Activated effector memory CD4-positive, alpha-beta T cell treated with Interleukin-2 at 50 U/mL for 16 hours (primary cell): ENCODE measurements at places on chromosomes 4 and X.

DNA sequence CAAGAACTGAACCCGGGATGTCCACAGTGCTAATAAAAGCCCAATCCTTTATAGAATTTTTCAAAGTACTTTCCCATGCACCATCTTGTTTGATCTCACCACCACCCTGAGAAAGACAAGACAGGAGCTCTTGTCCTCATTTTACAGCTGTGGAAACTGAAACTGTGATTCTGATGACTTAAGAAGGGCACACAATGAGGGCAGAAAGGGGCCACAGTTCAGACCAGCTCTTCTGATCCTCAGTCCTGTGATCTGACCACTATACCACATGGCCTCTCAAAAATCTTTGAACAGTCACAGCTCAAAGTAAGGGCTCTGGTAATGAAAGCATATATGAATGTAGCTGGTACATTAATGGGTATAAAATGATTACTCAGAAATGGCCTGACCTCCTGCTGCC, 127.3 kb upstream of the CPEB2 start:
- DNase-seq = no peak

DNA sequence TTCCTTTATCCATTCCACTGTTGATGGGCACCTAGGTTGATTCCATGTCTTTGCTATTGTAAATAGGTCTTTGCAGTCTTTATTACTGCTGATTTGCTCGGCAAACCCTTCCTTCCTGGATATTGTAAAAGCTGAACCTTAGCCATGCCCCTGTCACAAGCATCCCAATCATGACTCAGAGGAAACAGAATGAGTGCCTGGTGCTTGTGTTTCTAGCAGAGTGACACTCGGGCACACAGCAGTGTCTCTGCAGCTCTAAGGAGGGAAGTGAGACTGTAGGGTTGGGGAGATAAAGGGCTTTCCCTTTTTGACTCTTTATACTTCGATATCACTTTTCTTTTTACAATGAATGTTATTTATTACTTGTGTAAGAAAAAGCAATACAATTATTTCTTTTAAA, 83.3 kb downstream of the AKAP4 start:
- no peak for DNase-seq

DNA sequence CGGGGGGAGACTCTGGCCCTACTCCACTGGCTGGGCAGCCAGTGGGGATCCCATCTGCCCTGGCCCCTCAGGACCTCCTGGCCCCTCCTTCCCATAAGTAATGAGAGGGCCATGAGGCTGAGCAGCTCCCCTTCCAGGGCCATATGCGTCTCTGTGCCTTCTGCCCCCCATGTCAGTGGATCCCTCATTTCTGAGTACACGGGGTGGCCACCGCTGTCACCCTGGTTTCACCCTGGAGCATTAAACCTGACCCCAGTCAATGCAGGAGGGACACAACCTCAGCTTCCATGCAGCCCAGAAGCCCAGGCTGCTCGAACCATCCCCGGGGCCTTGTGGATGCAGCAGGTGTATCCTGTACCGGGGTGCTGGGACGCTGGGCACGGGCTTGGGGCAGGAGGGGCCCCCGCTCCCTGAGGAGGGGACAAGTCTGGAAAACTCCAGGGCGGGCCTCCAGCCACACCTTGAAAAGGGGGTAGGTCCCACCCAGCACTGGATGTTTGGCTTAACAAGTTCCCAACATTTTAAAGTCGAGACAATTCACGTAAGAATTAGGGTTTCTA, 24.2 kb downstream of the ATP5ME start:
- DNase-seq = no peak

- DNase-seq = no peak
These were observed 22.2 kb downstream of the CENPC start for GRCh38 chr4:67522851-67523671.

DNA sequence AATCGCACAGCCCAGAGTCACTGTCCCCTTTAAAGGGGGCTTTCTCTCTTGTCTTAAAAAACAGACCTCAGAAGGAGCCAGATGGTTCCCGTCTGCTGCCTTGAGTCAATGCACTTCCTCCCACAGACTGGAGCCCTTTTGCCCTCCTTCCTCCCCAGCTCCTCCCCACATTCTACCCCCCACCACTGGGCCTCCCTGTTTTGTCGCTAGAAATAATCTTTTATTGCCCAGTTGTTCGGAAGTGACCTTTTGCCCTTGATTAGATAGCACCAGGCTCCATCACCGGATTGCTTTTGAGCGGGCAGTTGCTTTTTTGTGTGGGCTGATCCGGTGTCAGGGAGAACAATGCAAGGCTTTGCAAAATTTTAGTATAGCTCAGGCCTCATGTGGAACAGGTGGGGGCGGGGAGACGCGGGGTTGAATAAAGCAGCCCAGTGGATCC, 47.7 kb downstream of the SPRY1 start:
- no peak for DNase-seq

- DNase-seq = no peak
These were observed 80.8 kb upstream of the NR3C2 start for GRCh38 chr4:148522995-148523394.

GRCh38 chr4:151991884-151992167, 231.0 kb upstream of the GATB start:
- no peak for DNase-seq

- no peak for DNase-seq
These were observed 43.7 kb downstream of the BBS12 start for GRCh38 chr4:122775987-122776836.

- DNase-seq = no peak
These were observed 409.4 kb downstream of the UBE2NL start for GRCh38 chrX:144293229-144293628.

DNA sequence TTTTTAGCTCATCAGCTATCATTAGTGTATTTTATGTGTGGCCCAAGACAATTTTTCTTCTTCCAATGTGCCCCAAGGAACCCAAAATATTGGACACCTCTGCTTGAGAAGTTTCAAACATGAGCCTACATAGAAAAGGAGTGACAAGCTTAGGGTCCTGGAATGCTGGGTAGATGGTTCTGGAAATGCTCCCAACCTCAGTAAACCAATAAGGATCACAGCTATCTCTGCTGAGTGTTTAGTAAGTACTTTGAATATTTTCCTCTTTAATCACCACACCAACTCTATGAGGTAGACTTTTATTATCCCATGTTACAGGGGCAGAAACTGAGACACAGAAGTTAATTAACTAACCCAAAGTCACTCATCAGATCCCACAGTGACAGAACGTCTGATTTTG, 164.9 kb upstream of the KLF3 start:
- DNase-seq = no peak

DNA sequence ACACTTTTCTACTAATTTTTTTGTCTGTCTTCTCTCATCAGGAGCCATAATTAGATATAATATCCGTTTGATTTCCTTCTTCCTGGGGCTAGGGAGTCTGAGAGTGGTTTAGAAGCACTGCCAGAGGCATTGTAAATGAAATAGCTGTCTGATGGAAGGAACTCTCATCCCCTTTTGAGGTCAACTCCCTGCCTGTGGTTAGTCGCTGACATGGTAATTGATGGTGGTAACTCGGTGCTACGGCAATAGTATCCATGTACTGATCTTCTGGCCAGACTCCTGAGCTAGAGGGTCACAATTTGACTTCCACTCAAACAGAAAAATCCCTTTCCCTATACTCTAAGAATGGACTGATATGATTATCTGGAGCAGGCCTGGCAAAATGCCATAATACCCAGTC, 108.1 kb upstream of the TRPC5 start:
- no peak for DNase-seq

DNA sequence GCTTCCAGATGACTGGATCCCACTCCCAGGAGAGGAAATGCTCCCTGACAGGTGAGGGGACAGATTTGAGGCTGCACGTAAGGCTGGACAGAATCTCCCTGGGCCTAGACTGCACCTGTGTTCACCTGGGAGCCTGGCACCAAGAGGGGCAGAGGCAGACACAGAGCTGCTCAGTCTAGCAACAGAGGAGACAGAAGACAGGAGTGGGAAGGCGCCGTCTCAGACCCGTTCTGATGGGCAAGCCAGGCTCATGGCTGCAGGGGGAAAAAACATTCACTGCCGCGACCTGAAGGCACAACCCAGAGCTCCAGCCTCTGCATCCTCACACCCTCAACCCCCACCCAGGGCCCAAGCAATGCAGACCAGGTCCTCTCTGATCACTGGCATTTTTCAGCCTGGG, 16.8 kb downstream of the BCAP31 start:
- no peak for DNase-seq

DNA sequence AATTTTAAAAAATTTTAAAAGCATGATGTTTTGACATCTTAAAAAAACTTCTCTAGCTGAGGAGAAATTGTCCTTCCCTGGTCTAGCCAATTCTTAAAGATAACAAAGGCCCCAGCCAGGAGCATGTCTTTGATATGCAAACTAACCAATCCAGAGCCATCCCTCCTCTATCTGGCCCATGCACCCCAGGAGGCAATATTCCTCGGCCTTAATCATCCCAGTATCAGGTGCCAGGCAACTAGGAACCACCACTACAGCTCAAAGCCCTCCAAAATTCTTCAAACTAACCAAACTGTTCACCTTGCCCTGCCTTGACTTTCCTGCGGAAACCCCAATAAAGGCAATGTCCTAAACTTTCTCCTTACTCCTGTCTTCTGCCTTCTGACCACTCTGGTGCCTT, 97.8 kb upstream of the USP9X start:
- DNase-seq = no peak

- DNase-seq = no peak
These were observed 57.8 kb upstream of the FAM47B start for GRCh38 chrX:34884817-34885216.

- DNase-seq = no peak
These were observed 54.0 kb downstream of the DRD5 start for GRCh38 chr4:9835430-9835829.

DNA sequence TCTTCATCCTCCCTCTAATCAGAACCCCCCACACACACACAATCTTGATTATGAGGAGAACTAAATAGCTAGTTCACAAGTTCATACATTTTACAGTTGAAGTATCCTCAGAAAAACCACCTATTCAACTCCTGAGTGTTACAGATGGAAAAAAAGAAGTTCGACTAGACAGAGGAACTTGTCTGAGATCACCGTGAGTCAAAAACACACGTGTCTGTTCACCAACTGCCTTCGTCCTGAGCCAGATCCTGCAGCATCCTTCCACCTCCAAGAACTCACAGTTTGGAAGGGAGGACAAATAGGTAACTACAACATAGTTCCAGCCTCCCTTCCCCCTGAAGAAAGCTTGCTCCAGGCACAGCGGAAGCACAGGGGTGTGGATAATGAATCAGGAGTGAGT, 19.0 kb upstream of the IRAK1 start:
- no peak for DNase-seq

GRCh38 chr4:124092101-124092500, 620.4 kb downstream of the ANKRD50 start:
- no peak for DNase-seq

- DNase-seq = no peak
These were observed 219.1 kb downstream of the ZNF674 start for GRCh38 chrX:46326161-46326560.

DNA sequence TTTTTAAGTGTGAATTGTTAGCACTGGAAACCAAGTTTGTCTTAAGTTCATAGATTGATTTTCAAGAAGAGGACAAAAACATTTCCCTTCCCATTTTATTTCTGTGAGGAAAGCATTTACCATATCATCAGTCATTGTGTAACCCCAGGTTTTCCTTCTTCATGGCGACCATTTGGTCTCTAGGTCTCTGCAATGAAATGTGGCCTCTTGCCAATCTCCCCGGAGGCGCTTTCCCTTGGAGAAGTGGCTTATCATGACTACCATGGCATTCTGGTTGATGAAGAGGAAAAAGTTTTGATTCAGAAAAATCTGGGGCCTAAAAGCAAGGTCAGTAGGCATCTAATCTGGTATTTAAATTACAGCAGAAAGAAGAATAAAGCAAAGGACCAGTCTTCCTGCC, 54.4 kb downstream of the ADD1 start:
- no peak for DNase-seq

- no peak for DNase-seq
These were observed 20.1 kb upstream of the FRMPD4 start for GRCh38 chrX:12118134-12118533.

- no peak for DNase-seq
These were observed 39.9 kb downstream of the CCNG2 start for GRCh38 chr4:77196866-77197265.

- DNase-seq = no peak
These were observed 361.2 kb downstream of the BCOR start for GRCh38 chrX:39736216-39737211.

- no peak for DNase-seq
These were observed 384.5 kb downstream of the OPHN1 start for GRCh38 chrX:68048774-68049173.

DNA sequence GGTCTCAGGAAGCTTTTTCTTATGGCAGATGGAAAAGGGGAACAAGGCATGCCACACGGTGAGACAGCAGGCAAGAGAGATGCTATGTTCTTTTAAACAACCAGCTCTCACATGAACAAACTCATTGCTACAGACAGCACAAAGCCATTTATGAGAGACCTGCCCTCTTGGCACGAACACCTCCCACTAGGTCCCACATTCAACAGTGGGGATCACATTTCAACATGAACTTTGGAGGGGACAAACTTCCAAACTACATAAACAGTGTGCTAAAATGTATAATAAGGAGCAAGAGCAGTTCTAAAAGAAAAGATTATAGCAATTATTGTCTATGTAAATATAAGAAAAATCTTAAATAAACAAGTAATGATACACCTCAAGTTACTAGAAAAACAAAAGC, 391.8 kb upstream of the CPXCR1 start:
- DNase-seq = no peak

DNA sequence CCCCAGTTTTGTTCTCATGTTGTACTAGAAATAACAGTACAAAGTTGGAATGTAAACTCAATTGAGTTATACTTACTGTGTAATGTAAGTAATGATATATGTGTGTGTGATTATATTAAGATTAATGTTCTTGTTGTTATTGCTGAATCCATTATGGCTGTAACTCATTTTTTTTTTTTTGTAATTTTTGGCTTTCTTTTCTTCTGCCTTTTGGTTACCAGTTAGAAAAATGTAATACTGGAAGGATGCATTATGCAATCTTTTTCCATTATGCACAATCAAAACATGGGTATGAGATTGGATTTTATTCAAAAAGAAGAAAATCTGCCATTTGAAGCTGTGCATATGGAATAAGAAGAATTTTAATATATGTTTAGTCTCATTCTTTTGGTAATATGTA, 34.0 kb downstream of the BANK1 start:
- DNase-seq = no peak

DNA sequence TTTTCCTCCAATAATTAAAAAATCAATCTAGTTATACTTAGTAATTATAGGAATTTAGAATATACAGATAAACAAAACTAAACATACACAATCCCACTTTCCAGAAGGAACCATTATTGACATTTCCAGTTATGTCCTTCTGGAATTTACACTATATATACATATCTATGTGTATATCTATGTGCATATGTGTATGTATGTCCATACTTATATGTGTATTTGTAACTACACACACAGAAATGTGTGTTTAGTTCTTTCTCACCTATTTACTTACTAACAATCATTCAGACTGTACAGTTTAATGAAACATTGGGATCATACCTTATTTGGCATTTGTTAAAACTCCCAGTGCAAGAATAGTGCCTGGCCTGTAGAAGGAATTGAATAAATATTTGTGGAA, 126.4 kb downstream of the FHIP1A start:
- DNase-seq = no peak
